Dorsolateral prefrontal cortex (tissue), 122 donors: ENCODE measurements at places on chromosomes 5 and 9. TPM values are rescaled to one million over a fixed set of nuclear protein-coding genes. Genes with fewer than 3 reads are reported as not detected.

ELOVL7 gene
- 28.5 TPM for total RNA-seq

GADD45G gene
- 17.6 TPM for total RNA-seq

FAM193B gene
- 103 TPM for total RNA-seq

LHX6 gene
- total RNA-seq: 13.7 TPM

SLC6A3 gene
- total RNA-seq: not detected

HAVCR2 gene
- 11.6 TPM for total RNA-seq

IFNA7 gene
- total RNA-seq: not detected

C9orf153 gene
- 1.6 TPM for total RNA-seq

SPINK6 gene
- not detected for total RNA-seq

RLN2 gene
- total RNA-seq: not detected

DMGDH gene
- 4.8 TPM for total RNA-seq

- no peak for DNase-seq
These were observed 844.8 kb downstream of the MAT2B start for GRCh38 chr5:164350236-164350635.

DNA sequence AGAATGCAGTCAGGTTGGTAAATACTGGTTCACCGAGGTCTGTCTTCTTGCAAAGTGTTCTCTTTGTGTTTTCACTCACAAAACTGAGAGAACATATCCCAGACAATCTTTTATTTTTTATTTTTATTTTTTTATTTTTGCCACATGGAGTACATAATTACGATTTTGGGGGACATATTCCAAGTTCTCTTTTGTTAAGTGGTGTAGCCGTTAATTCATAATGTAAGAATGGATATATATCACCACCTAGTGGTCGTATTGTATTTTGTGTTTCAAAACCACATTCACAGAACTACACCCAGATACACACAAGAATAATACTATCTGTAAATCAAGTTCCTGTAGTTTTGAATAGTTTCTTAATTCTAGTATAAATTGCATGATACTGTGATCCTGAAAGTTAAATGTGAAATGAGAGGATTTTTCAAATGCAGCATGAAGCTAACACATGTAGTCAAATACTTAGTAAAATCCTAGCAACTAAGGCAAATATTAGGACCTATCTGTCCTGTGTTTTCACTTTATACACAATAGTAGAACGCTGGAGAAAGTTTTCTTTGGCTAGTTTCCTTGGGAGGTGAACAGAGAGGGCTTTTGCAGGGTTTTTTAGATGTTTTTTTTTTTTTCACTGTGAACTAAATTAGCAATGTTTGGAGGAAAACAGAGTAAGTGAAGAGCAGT is 92.7 kb downstream of the VCAN start:
- DNase-seq: no peak

- no peak for DNase-seq
These were observed 37.5 kb upstream of the PTGS1 start for GRCh38 chr9:122333169-122333808.

- no peak for DNase-seq
These were observed 8.2 kb upstream of the ZFYVE16 start for GRCh38 chr5:80399526-80400239.

- DNase-seq: no peak
These were observed 45.0 kb upstream of the TDRD7 start for GRCh38 chr9:97366889-97367288.

GRCh38 chr5:96913233-96913632 is 22.6 kb upstream of the LNPEP start:
- DNase-seq: no peak

- no peak for DNase-seq
These were observed 21.4 kb upstream of the SPARC start for GRCh38 chr5:151708126-151708525.

DNA sequence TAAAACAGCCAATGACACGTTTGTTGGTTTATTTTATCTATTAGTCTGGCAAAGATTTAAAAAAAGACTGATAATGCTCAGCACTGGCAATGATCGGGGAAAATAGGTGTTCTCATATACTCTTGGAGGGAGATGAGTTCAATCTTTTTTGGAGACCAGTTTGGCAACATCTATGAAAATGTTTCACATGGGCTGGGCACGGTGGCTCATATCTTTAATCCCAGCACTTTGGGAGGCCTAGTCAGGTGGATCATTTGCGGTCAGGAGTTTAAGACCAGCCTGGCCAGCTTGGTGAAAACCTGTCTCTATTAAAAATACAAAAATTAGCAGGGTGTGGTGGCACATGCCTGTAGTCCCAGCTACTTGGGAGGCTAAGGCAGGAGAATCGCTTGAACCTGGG is 6.8 kb upstream of the ANKRD31 start:
- DNase-seq: no peak

GRCh38 chr5:129118405-129118804 is 23.9 kb downstream of the ISOC1 start:
- no peak for DNase-seq

GRCh38 chr5:124743602-124744169 is 2.8 kb downstream of the ZNF608 start:
- DNase-seq: no peak

GRCh38 chr9:111866976-111867375 is 29.6 kb upstream of the UGCG start:
- DNase-seq: no peak

- no peak for DNase-seq
These were observed 68.7 kb downstream of the PKD2L2 start for GRCh38 chr5:137957948-137958347.

GRCh38 chr9:105309531-105309931 is 65.1 kb downstream of the SLC44A1 start:
- DNase-seq: no peak

DNA sequence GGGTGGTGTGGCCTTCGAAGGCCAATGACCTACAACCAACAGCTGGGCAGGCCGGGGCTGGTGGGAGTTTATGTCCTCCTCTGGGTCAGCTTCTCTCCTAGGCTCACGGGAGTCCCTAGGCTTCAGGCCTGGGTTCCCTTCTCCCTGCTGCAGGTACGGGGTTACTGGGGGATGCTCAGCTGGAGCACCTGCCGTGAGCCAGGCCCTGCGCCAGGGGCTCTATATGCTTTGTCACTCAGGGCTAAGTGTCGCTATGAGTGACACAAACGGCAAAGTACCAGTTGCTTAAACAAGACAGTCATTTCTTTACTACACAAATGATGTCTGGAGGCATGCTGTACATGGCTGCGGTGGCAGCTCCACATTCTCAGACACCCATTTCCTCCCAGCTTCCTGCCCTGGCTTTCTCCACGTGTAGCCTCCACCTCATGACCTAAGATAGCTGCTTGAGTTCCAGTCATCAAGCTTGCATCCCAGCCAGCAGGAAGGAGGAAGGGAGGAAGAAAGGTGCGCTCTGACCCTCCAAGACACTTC is 22.5 kb upstream of the NINJ1 start:
- DNase-seq: no peak

- no peak for DNase-seq
These were observed 73.6 kb downstream of the ADRB2 start for GRCh38 chr5:148899993-148900392.

DNA sequence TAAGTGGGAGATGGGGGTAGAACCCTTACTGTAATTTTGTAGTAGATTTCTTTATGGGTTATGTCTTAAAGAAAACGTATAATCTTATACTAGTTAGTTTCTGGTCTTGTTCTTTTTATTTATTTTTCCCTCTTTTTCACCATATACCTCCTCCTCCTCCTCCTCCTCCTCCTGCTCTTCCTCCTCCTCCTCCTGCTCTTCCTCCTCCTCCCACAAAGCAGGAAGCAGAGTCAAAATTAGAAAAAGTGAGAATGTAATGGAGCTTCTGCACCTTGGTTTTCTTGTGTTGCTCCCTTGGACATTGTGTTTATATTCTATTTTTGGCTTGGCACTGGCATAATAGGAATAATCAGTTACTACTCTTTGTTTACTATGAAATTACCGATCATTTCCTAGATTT is 4.5 kb downstream of the MACIR start:
- no peak for DNase-seq

GRCh38 chr5:147836439-147836838 is 5.0 kb upstream of the SPINK1 start:
- DNase-seq: no peak

- no peak for DNase-seq
These were observed 45.2 kb upstream of the GLIPR2 start for GRCh38 chr9:36091026-36091953.

DNA sequence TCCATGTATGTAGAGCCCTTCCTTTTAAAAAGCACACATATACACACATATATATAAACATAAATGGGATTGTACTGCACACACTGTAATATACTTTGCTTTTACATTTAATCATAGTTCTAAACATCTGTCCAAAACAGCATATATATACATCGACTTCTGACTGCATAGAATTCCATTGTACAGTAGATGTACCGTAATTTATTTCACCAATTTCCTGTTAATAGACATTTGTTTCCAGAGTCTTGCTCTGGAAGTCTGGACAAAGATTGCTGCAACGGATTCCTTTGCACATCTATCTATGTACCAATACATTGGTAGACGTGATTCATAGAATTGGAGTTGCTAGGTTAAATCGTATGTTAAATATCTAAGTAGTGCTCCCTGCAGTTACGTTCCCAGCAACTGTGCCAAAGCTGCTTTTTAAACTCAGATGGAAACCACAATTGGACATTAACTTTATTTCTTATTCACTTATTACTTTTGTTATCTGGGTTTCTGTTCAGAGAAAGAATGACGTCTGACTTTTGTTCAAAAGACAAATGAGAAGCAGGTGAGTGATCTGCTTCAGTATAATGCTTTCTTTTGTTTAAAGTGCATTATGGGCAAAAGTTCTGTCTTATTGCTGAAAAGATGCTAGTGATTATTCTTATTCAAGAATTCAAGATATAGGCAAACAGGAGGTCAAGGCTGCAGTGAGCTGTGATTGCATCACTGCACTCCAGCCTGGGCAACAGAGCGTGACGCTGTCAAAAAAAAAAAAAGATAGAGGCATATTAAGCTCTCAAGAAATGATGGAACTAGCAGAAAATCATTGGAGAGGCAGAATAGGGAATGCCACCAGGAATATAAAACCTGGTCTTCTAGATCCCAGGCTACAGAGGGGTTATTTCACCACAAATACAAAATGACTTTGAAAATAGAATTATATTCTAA is 138.2 kb downstream of the FGF1 start:
- DNase-seq: no peak
